ENCODE measurements at places on chromosomes 4 and X.

GRCh38 chr4:25638221-25638601, 17.4 kb upstream of the SLC34A2 start:
- DNase-seq, result no peak

DNA sequence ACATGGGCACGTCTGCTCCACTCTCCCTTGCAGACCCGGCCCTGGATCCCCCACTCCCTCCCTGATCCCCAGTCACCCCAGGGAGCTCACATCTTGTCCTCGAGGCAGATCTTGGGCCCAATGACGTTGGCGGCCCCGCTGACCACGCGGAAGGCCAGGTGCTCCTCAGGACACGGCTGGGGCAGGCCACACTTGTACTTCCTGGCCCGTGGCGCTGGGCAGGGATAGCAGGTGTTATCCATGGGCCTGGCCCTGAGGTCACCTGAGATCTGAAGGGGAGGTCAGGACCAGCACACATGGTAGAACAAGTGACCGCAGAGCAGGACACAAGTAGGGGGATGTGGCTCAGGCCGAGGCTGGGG, 7.7 kb downstream of the FAM3A start:
- no peak for DNase-seq

DNA sequence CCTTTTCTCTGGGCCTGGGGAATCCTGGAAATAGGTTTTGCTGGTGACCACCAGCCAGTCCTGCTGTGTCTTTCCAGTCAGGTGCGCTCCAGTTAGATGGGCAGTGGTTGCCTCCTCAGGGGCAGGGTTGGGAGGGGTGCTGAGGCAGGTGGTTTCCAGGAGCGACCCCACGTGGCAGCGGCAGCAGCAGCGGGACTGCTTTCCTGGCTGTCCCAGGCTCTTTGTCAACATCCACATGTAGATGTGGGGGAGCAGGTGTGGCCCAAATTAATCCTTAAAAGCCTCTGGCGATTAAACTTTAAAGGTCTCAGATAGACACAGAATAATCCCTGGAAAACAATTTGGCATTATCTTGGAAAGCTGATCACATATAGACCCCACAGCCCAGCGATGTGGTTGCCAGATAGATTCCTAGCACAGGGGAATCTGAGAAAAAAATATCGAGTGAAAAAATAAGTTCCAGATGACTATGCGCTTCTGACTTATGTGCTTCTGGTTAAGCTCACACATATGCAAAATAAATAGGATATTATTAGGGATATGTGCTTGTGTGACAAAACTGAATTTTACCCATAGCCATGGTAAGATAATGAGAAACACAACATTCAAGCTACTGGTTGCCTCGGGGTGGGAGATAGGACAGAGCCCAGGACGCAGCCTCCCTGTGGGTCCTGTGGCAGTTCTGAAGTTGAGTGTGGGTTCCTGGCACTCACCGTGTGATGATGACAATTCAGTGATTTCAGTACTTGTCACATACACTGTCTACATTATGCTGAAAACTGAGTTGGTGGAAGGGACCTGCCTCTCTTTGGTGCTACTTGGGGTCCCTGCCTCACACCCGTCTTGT, 336.4 kb downstream of the ARHGAP10 start:
- no peak for DNase-seq

DNA sequence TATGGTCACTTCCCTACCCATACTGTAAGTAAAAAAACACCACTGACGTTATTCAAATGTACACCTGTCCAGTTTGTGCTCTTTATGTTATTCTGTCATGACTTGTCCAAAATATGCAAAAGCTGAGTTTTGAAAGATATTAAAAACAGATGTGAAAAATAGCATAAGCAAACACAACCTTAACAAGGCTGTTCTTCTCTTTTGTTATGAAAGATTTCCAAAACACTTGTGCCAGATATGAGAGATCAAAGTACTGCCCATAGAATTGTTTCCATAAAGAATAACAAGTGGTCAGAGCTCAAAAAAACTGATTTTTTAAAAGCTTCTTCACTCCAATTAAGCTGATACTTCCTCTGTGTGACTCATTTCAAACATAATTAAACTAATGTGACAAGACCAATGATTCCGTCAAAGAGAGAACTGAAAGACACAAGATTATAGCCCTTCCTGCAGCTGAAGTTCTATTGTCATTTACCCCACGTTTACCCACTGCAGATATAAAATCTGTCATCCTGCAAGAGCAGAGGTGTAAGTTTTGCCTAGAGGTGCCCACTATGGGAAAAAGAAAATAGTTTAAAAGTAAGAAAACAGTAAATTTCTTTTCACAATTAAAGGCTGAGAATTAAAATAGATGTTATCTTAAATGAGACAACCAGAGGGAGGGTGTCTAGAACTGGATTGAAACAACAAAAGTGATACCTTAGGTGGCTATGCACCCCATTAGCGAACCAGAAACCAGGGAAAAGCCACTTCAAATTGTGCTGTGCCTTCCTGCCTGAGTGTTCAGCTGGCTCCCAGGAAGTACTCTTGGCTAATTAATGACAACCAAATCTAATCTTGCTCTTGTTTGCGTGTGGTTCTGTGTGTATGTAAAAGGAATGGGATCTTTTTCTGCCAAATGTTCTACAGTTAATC, 30.1 kb downstream of the RASSF6 start:
- no peak for DNase-seq

- DNase-seq, result no peak
Measured at GRCh38 chr4:23194751-23195150, 502.0 kb downstream of the GBA3 start.

DNA sequence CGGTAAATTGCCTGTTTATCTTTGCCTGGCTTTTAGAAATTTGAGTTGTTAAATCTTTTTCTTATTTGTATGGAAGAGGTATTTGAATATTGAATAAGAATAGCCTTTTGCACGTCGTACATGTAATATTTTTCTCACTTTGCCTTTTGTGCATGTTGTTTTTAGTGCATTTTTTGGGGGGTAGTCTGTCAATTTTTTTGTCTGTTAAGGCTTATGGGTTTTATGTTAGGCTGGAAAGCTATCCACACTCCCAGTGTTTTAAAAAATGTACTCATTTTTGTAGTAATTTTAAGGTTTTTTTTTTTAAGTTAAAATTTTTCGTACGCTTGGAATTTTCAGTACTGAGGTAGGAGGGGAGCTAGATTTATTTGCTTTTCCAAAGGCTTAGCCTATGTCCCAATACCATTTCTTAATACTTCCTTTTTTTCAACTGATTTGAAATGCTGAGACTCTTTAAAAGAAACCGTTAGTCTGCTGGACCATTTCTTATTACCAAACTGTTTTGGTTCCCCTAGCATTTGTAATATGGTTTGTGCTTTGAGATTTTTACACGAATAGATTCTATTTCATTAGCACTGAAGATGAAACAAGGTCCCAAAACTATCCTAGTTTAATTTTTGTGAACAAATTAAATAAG, 1.3 kb downstream of the HERC5 start:
- no peak for DNase-seq

DNA sequence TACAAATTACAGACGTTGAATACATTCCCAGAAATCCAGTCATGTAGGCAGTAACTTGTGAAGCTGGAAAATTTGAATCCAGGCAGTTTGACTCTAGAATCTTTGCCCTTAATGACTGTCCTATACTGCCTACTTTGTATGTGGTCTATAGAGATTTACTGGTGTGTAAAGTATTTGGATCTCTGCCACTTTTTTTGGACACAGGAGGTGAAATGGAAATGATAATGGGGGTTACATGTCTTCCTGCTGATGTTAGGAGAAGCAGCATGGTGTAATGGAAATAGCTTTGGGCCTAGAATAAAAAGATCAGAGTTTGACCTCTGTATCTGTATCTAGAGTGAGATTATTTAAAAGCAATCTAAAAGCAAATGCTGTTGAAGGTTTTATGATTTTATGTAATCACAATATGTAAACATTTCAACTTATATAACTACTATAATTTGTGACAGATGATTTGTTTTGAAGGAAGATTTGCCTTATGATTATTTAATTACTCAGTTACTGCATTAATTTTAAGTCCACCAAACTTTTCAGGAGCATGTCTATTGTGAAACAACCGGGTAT, 3.3 kb downstream of the COL4A5 start:
- no peak for DNase-seq

- no peak for DNase-seq
Measured at GRCh38 chrX:150942942-150943594, 40.1 kb upstream of the HMGB3 start.

DNA sequence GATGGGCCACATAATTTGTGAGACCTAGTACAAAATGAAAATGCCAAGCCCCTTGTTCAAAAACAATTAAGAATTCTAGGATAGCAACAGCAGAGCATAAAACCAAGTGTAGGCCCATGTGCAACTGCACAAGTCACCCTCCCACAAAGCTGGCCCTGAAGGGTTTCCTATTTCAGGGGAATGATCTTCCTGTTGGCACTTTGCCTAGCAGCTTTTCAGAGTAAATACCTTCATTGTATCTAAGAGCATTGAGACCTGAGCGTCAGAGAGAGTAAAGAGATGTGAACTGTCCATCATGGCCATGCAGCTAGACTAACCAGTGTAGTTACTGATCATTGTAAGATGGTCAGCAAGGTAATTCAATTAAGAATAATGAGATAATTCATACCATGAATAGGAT, 113.6 kb downstream of the CNKSR2 start:
- no peak for DNase-seq

- no peak for DNase-seq
Measured at GRCh38 chr4:89056953-89057398, at the start of gene FAM13A. FAM13A (minus strand) TSS chr4:89057185; CDS start chr4:89056964, 221 bp downstream.

DNA sequence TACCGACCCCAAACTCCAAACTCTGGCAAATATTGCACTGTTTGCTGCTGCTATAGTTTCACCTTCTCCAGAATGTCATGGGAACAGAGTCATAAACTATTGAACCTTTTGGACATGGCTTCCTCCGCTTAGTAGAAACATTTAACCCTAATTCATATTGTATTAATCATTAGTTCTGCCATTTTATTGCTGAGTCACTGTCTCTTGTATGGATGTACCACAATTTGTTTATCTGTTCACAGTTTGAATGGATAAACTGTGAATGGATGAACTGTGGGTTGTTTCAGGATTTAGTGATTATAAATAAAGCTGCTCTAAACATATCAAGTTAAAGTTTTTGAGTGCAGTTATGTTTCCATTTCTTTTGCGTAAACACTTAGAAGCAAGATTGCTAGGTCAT, 10.1 kb downstream of the ANXA10 start:
- DNase-seq, result no peak

Data from T-helper 2 cell (primary cell).